RWPE1 (cell line): ENCODE measurements at places on chromosomes 16 and 17.

GRCh38 chr16:30748634-30749445, 615 bp downstream of the PHKG2 start:
- no peak for DNase-seq

DNA sequence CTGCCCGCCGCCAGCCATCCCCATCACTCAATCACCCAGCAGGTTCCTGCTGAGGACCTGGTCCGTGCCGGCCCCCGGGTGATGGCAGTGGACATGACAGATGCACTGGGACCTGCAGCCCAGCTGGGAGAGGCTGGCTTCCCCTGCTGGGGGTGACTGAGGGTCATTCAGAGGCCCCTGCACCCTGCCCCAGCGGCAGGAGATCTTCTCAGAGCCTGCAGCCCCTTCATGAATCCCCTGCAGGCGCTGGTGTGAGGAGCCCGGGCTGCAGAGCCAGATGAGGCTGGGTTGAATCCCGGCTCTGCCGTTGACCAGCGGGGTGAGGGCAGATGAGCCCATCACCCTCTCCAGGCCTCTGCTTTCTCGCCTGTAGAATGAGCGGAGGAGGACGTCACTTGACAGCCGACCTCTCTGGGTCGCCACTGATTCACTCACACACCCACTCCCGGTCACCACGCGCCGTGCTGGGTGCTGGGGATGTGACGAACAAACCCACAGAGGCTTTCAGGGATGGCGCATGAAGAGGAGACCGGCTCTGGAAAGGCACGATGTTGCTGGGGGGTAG, 95.2 kb upstream of the CIBAR2 start:
- no peak for DNase-seq

GRCh38 chr16:2963074-2963722, 877 bp upstream of the KREMEN2 start:
- no peak for DNase-seq

DNA sequence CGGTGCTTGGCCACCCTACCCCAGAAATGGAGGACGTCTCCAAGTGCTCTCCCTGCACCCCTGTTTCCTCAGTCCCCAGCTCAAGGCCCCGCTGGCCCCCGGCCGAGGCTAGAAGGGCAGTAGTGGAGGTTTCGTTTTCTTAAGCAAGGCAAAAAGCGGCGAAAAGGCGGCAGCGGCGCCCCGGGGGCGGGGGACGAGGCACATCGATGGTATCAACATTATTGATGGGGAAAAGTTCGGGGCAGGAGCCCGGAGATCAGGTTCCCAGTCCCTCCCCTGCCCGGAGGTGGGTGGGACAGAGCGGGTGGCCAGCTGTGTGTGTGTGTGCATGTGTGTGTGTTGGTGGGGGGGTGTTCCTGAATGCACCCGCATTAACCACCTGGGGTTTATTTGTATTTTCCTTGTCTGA, 4.1 kb upstream of the SALL1 start:
- DNase-seq: no peak
